Stimulated activated CD4-positive, alpha-beta T cell treated with anti-CD3 and anti-CD28 coated beads, Interleukin-2, amount 100 ng/mL, for 24 hours (primary cell): ENCODE measurements at places on chromosomes 7 and 10.
A peak's percentile ranks its signal among the peaks of the same experiment; 100 is the strongest.

DNA sequence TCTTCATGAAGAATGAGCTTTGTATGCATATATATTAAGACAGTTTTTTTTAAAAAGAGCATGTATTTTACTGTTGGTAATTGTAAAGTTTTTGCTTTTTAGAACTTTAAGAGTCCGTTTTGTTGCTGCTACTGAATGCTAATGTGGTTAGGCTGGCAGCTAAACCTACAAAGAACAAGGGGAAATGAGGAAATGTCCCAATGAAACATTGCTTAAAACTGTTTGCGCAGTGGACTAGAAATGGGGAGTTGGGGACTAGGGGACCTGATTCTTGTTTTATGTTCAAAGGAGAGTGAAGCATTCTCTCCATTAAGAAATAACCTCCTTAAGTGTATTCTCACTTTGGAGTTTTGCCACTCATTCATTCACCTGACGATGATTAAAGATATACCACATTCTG, 5.7 kb downstream of the NRF1 start:
- no peak for DNase-seq

- DNase-seq = no peak
These were observed 195.6 kb upstream of the GLI3 start for GRCh38 chr7:42432644-42433043.

GRCh38 chr7:90266808-90267207, 21.8 kb downstream of the CFAP69 start:
- no peak for DNase-seq

DNA sequence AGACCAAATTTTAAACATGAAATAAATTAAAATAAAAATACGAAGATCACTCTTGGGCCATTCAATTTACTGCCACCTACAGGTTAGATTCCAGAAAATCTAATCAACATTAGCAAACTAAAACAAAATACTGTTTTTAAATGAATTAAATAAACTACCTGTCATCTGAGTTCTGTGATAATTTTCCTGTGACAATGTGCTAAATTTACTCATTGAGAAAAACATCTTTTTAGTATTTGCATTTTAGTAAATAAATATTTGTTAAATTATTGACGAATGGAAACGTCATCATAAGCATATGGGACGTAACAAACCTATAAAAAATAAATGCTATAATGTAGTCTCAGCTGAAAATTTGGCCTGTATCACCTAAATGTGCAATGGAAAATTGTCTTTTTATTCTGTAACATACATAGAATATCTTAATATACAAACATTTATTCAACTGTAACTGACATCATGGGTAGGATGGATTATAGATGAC, 72.1 kb downstream of the ITGB8 start:
- DNase-seq = no peak

GRCh38 chr7:158646766-158647474, 57.7 kb downstream of the NCAPG2 start:
- peak; percentile 40 for DNase-seq

DNA sequence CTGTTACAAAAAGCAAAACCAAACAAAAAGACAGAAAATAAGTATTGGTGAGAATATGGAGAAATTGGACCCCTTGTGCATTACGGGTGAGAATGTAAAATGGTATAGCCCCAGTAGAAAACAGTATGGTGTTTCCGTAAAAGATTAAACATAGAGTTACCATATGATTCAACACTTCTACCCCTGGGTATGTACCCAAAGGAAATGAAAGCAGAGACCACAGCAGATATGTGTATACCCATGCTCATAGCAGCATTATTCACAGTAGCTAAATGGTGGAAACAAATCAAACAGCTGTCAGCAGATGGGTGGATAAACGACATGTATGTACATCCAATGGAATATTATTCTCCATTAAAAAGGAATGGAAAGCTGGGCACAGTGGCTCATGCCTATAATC, 42.4 kb downstream of the STARD3NL start:
- no peak for DNase-seq

DNA sequence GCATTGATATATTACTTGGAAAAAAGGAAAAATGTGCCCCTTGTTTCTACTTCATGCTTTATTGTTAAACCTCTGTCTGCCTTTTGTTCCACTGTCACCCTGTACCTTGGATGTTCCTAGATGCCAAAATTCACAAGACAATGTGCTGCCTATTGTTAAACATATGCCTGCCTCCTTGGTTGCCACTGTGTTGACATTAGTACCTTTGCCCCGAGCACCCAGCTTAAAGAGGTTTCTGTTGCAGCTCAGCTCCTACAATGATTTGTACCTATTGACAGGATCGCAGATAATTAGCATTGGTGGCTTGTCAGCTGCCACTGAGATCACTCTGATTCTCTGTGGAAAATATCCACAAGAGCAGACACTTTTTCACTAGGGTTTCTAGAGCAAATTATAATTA, 188.0 kb downstream of the KCND2 start:
- no peak for DNase-seq

GRCh38 chr10:76022366-76022765, 590.9 kb downstream of the LRMDA start:
- no peak for DNase-seq

DNA sequence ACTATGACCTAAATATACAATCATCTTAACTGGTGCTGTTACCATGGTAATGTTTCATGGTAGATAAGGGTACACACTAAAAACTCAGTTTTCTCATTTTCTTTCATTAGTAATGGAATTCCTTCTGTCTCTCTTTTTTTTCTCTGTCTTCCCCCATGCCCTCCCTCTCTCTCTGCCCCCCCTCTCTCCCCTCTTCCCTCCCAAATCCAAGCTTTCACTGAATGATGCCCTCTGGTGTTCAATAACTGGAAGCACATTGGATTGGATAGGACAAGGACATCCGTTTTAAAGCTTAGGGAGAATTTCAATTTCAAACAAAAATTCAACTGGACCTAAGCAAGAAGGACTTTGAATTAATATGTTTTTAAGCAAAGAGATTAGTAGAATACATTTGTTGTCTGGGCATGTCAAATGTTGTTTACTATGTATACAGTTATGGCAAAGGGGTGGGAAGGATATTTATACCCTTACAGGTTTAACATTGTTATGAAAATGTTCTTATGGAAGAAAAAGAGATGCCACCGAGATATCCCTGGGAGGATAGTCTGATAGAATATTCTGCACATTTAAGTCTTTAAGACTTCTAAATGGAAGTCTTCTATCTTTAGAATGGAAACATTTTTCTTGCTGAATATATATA, 6.1 kb downstream of the CHRM2 start:
- DNase-seq = no peak

DNA sequence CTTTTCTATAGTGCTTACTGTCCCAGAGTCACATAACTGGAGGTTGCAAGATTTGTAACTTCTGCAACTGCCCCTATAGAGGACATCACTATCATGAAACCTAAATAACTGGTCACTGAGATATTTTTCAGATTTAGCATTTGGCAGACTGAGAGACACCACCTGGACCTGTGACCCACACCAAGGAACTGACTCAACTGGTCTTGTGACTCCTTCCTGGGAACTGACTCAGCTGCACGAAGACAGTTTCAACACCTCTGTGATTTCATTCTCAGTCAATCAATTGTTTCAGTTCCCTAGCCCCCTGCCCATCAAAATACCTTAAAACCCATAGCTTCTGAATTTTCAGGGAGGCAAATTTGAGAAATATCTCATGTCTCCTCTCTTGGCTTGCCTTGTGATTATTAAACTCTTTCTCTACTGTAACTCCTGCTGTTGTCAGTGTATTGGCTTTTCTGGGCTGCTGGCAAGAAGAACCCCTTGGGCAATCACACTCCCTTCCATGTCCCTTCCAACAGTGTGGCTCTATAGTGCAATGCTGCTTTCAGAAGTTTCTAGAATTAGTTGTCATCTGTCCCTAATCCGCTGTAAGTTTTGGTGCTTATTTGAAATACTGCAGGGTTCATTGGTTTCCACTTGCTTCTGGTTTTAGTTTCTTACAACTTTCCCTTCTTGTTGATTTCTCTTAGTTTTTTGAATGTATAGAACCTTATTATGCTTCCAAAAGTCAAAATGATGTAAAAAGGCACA, 127.8 kb upstream of the ADCY1 start:
- DNase-seq = no peak

- no peak for DNase-seq
These were observed 42.4 kb upstream of the TOMM7 start for GRCh38 chr7:22864855-22865601.
